ENCODE measurements at places on chromosomes 12 and 14.

- no peak for DNase-seq
These were observed 60.9 kb upstream of the TMTC1 start for GRCh38 chr12:29844667-29845066.

DNA sequence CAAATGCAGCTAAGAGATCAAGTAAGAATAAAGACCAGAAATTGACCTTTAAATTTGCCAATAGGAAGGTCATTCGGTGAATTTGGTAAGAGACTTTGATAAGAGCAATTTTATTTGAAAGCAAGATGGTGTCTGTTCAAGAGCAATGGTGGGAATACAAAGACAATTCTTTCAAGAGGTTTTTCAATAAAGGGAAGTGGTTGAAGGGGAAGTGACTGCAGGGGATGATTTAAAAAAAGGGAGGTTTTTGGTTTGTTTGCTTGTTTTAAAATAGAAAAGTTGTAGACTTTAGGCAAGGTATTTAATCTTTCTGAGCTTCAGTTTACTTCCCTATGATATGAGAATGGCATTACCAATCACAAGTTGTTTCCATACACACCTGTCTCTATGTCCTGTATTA, 4.3 kb upstream of the APPL2 start:
- no peak for DNase-seq

- no peak for DNase-seq
These were observed 24.9 kb upstream of the ETFBKMT start for GRCh38 chr12:31634620-31635019.

GRCh38 chr12:103973909-103974308, 8.2 kb downstream of the TDG start:
- no peak for DNase-seq

DNA sequence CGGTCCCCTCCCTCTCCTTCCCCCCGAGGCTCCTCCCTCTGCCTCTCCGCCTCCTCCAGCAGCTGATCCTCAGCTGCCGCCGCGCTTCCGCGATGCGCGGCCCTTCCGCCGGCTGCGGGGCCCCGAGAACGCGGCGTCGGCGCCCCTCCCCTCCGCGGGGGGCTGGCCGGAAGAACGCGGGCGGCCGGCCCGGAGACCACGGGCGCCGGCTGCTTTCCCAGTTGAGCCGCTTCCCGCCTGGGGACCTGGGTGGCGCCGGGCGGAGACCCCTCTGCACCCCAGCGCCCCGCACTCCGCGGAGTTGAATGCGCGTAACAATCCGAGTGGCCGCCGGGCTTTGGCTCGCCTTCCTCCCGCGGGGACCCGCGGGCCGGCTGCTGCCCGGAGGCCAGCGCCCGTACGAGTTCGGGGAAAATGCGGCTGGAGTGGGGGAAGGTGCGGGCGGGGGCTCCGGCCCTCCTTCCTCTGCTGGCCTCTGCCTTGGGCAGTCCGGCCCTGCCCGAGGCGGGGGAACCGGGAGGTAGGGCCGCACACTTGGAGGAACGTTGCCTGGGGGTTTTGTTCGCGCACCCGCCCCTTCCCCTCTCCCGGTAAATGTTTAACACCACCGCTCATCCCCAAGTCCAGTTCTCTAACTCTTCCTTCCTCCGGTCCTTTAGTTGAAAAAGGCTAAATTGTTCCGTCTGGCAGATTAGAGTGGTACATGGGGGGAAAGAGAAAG, 393 bp upstream of the DCAF5 start:
- DNase-seq = peak; percentile 1

GRCh38 chr14:96177766-96178375, 26.8 kb upstream of the BDKRB2 start:
- DNase-seq = no peak

DNA sequence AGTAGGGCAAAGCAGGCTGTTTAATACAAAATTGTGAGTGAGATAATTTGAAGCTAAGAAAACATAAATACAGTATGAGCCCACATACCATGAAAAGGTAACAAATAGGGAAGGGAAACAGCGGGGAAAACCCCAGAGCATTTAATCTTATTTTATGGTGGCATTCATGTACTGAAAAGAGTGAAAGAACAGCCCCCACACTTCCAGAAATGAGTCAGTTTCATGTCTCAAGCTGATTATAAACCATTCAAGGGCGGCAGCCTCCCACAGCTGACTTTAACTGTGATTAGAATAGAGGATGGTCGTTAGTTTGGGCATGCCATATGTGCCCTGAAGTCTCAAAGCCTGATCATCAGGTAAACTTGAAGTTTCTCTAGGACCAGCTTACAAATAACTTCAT, 64.5 kb downstream of the FOXG1 start:
- no peak for DNase-seq

- DNase-seq = no peak
These were observed 136.8 kb downstream of the ADGRD1 start for GRCh38 chr12:131090274-131091210.

DNA sequence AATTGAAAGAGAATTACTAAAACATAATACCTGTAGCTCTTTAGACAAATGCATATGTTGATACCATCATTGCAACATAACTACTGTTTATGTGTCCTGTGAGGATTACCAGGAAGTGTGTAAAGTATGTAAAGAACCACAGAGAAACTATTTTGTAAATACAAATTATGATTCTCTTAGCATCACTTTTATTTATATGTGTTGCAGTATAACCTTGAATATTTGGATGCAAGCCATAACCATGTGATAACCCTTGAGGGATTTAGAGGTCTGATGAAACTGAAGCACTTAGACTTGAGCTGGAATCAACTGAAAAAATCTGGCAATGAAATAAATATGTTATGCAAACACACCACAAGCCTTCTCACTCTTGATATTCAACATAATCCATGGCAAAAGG, 77.5 kb downstream of the LRRC9 start:
- no peak for DNase-seq

DNA sequence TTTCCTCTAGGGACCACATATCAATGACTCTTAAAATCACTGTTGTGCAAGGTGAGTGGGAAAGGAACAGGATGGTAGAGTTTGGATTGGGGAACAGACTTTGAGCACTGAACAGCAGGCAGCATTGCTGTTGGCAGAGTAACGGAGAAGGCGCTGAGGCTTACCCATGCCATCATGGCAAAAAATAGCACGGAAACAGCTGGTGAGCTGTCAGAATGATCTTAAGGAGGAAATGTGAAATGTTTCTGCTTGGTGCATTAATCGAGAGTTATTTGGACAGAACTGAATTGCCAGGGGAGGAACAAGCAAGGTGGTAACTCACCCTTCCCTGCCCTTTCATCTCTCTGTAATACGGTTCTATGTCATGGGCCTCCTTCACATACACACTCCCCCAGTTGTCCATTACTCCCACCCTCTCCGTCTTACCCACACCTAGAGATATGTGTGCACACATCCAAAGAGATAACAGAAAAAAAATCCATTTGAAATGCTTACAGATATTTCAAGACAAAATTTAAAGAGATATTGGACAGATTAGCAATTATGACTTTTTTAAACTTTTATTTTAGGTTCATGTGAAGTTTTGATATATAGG, 572.5 kb downstream of the DIO2 start:
- DNase-seq = no peak

- no peak for DNase-seq
These were observed 35.2 kb downstream of the HMGA2 start for GRCh38 chr12:65859519-65859918.

DNA sequence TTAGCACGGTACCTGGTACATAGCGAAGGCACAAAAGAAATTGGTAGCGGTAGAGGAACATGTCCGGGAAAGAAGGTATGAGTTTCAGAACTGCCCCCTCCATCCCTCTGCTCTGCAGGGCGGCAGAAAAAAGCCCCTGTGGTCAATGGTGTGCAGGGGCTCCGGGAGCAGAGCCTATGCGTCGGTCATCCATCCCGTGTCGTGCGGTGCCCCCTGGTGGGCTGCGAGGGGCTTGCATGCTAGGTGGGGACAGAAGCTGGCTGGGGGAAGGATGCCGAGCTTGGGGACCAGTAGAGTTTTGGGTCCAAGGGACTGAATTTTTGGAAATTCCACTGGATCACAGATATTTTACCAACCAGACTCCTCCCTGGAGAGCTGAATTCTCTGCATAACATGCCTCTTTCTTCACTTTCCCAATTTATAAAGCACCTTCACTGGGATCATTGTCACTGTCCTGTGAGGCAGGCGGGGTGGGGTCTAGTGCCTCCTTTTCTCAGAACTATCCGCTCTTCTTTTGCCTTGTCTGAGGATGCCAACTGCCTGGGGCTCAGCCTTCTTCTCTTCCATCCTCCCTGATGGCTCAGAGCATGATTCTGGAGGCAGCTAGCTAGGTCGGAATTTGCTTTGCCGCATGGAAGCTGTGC, 148.7 kb downstream of the SMOC1 start:
- DNase-seq = peak; percentile 37

- DNase-seq = no peak
These were observed 8.3 kb downstream of the REC8 start for GRCh38 chr14:24179961-24180796.

DNA sequence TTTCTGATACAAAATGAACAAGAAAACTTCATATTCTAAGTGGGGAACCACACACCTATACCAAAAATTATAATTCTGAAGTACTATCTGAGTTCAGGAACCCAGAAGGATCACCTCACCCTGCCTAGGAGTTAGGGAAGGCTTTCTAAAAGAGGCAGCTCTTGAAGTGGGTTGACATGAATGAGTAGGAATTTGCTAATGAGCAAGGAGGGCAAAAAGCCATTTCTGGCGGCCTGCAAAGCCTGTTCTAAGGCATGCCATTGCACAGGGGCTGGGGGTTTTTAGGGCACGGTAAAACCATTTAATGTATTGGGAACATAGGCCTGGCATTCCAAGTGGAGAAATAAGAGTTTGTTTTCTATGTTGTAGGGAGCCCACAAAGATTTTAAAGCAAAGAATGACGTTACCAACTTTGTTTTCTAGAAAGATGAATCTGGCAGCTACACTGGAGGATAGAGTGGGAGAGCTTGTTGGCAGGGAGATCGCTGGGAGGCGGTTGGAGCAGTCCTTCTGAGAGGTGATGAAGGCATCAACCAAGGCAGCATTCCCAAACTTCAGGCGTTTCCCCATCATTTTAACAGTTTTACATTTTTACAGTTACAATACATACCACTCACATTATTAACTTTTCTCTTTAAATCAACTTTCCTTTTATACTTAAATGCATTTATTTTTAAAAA, 14.1 kb downstream of the IFT43 start:
- no peak for DNase-seq

DNA sequence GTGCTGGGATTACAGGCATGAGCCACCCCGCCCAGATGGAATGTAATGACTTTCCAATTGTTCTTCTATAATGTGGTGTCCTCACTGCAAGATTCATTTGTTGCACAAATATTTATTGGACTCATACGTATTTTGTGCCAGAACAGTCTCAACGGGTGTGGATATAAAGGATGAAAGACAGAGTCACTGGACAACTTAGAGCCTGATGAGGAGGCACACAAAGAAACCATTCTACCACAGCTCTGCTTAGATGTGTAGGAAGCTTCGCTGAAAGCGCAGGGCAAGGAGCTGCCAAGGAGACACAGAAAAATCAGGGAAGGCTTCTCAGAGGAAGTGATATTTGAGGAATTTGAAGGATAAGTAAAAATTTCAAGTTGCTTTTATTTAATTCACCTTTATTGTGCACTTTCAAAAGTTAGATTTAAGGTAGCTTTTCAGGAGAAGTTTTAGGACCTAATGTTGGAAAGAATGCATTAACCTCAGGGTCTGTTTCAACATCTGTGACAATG, 41.6 kb upstream of the STON2 start:
- no peak for DNase-seq

DNA sequence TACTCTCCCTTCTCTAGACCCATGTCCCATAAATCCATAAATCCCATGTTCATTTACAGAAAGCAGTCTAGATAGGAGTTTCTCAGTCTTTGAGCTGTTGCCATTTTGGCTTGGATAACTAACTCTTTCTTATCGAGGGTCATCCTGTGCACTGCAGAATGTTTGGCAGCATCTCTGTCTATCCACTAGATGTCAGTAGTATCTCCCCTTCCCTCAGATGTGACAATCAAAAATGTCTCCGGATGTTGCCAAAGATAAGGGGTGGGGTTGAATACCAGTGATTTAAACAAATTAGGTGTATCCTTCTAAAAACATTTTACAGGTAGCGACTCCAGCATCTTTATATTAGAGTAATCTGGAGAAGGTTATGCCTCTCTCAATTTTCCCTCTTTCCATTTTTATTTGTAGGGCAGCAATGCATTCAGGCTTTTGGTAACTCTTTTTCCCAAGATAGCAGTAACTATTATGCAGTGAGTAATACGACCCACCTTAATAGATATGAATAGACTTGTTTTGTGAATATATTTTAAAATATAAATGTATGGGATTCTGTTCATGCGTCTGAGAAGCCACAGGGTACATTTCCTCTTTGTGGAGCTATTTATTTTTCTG, 100.7 kb downstream of the LRRK2 start:
- peak; percentile 12 for DNase-seq

DNA sequence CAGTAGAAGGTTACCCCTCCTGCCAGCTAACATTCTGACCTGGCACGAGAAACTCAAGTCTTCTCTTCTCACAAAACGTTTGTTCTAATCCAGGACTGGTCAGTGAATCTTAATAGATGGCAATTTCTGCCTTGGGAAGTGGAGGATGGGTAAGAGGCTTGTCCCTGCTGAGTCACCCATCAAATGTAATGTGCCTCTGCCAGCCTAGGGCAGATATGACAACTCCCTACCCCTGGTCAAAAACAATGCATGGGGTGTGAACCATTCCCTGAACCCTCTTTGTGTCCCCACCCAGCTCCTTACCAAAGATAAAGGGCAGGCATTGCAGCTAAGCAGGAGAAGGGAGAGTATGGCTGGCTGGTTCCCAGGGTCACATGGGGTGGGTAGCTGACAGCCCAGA, 1052.9 kb downstream of the GALC start:
- no peak for DNase-seq

DNA sequence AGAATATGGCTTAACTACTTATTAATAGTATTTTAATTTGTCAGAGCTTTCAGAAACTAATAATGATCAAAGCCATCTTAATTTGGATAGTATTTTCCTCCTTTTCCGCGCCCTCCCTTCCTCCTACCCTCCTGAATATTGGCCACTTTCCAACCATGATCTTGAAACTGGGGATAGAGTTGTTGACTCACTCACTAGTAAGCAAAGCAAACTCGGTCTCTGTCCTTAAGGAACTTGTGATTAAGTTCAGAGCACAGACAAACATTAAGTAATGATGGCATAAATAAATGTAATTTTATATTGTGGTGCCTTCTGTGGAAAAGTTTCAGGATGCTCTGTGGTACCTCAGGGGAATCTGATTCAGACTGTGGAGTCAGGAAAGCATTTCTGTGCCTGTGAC, 75.7 kb downstream of the LRRK2 start:
- no peak for DNase-seq

- no peak for DNase-seq
These were observed 2.7 kb downstream of the ANKRD33 start for GRCh38 chr12:51890511-51891171.

DNA sequence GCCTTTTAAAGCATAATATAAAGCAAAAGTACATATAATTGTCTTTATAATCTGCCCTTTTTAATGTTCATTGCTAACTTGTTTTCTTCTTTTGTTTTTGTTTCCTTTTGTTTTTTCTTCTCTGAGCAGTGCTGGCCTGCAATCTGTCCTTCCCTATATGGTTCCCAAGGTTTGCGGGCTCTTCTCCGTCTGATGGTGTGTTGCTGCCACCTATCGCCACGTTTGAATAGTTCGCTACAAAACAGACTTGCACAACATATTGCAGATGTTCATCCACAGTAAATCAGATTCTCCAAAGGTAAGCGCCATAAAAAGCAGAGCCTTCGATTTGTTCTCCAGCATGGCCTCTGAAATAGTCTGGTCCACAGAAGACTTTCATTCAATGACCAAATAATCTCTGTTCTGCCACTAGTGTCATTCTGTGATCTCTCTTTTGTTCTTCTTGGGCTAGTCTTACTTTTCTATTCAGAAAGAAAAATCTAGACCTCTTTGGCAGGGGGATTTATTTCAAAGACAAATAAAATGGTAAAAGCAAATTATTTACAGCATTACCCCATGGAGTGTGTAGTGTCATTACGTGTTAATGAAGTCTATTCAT, 33.5 kb downstream of the C12orf50 start:
- peak; percentile 31 for DNase-seq
